Cortex of kidney (tissue), 1 donor: ENCODE measurements at places on chromosomes 16 and 17.

DNA sequence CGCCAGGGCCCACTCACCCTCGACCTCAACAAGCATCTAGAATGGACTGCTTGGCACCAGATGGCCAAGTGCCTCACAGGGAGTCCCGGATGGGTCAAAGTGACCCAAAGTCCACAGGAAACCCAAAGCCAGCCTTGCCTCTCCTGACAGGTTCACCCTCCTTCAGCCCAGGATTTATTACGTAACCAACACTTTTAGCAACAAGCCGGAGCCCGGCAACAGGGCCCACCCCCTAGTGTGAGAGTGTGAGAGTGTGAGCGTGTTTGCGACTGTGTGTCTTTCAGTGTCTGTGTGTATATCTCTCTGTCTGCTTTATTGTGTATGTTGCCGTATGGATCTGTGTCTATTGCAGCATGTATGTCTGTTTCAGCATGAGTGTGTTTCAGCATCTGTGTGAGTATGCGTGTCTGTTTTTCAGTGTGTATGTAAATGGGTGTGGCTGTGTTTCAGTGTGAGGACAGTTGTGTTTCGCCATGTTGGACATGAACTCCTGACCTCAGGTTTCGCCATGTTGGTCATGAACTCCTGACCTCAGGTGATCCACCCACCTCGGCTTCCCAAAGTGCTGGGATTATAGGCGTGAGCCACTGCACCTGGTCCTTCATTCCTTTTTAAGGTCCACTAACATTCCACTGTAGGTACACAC, 13.7 kb upstream of the PEMT start:
- DNase-seq = no peak

- no peak for DNase-seq
Observed at GRCh38 chr16:22625967-22626366, 115.3 kb downstream of the NPIPB5 start.

DNA sequence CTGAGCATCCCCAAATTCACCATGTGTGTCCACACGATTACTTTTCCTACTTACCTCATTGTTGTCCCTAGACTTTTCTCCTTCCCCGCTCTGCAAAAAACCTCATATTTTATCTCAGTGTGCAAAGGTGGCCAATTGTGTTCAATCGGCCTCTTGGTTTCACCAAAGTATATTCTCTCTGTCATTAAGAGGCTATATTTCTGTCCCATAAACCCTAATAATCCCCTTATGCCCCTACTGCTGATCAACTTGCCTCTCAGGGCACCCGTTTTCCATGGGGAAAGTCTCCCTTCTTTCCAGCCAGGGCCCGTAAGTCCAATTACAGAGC, 11.6 kb downstream of the CES2 start:
- DNase-seq = no peak

GRCh38 chr17:335691-336090, 16.9 kb downstream of the RPH3AL start:
- DNase-seq = no peak
